Stimulated activated naive CD4-positive, alpha-beta T cell treated with Interleukin-2 at 50 U/mL for 16 hours (primary cell): ENCODE measurements at places on chromosomes 1 and 21.

DNA sequence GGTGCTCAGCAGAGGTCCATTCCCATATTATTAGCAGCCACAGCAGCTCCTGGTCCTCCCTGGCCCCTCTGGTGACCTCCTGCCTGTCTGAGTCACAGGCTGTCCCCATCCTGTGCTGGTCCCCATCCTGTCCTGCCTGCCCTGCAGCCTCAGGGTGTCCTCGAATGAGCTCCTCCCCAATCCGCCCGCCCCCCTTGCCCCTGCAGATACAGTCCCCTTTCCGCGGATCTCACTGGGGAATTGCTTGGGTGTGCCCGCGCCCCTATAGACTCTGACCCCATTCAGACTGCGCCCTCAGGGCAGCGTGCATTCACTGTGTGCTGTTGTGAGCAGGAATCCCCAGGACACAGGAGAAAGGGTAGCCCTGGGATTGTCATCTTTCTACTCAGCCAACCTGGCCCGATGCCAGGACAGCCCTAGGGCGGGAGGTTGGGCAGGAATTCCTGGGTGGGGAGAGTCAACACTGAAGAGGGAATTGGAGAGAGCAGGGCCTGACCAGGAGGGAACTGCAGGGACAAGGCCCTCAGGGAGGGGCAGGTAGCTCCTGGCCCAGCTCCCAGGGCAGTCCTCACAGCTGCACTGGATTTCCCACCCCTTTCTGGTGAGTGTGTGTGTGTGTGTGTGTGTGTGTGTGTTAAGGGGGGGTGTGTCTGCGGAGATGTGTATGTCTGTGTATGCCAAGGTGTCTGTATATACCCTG is 1.1 kb upstream of the GUCA2A start:
- no peak for DNase-seq

DNA sequence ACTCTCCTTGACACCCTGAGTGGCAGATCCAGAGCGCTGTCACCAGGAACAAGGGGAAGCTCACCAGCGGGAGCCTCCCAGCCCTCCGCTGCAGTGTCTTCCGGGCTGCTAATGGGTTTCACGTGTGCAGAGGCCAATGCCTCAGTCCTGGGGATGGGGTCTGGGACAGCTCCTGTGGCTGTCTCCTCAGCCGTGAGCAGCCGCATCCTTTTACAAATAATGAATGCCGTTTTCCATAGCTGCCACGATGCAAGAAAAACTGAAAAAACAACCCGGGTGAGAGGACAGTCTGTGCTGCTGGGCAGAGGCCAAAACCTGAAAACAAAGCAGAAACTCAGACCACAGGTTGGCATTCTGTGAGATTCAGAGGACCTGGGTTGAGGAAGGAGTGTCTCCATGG is 212.2 kb upstream of the RAB4A start:
- no peak for DNase-seq

DNA sequence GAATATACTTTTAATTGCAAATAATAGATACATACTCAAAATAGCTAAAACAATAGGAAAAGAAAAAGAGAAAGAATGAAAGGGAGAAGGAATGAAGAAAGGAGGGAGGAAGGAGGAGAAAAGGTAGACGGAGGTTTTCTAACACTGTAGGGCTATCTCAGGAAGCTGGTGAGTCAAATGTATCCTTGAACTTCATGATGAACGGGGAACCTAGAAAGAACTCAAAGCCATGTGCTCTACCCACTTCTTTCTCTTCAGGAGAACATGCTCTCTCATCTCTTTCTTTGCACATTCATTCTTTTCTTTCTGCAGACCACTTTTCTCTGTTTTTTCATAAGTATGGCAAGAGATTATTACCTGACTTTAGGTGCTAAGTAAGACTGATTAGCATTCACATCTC is 37.3 kb upstream of the ZNF644 start:
- no peak for DNase-seq

DNA sequence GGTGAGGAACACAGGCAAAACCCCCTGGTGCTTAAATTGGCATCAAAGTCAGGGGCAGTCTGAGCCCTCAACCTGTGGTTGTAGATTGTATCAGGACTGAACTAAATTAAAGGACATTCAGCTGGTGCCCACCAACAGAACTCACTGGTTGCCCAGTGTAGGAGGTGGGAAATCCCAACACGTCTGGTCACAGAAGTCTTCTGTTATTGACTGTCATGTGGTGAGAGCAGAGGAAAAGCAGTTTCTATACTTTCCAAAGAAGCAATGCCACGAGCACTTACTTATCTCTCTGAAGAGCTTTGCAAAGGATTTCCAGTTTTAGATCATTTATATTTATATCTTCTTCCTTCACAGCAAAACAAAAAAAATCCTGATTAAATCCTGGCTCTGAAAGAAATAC is 15.0 kb upstream of the ACTA1 start:
- DNase-seq: no peak
